ENCODE measurements at places on chromosomes 11 and 22. TPM values are rescaled to one million over a fixed set of nuclear protein-coding genes. Genes with fewer than 3 reads are reported as not detected.

The CBLIF gene
- total RNA-seq = not detected

DNA sequence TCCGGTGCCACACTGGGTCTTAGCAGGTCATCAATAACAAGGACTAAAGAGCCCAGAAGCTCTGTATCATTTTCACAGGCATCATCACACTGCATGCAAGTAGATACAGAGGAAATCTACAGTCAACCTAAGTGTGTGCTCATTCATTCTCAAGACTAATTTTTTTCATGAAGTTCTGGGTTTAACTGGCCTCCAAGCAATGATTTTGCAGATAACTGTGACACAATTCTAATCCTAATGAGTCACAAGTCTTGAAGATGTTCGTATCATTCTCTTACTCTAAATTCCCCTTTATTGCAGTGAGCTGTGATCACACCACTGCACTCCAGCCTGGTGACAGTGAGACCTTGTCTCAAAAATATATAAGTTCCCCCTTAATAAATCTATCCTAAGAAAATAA lies 2.5 kb downstream of the OR52W1 start:
- no peak for DNase-seq
- no peaks in the 10 kb centered on the region for H3K4me1 ChIP-seq
- H3K27me3 ChIP-seq = no peaks in the 10 kb centered on the region

DNA sequence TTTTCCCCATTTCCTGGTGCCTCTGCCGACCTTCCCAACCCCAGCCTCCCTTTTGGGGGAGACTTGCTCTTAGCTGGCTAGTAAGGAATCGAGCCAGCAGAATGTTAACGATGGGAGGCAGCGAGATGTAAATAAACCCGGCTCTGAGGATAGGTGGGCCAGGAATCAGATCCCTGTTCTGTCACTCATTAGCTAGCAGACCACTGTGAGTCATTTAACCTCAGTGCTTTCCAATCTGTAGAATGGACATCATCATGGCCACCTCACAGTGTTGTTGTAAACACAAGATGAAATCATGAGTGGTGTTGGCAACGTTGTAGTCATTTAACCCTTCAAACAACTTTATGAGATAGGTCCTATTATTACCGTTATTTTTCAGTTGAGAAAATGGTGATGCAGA lies 208.6 kb downstream of the KIRREL3 start:
- no peak for DNase-seq
- no peak overlapping the region for H3K27ac ChIP-seq
- no peaks in the 10 kb centered on the region for H3K4me1 ChIP-seq
- no peaks in the 10 kb centered on the region for H3K27me3 ChIP-seq
- H3K36me3 ChIP-seq = no peaks in the 10 kb centered on the region

The ANO1 gene
- 53.7 TPM for total RNA-seq

- H3K4me3 ChIP-seq = peak overlapping the region; percentile 59
- H3K36me3 ChIP-seq = no peaks in the 10 kb centered on the region
- DNase-seq = no peak
- H3K27ac ChIP-seq = no peak overlapping the region
- no peaks in the 10 kb centered on the region for H3K4me1 ChIP-seq
Observed at GRCh38 chr11:73529204-73529530, 68.7 kb downstream of the FAM168A start.

The KRTAP5-9 gene
- not detected for total RNA-seq

DNA sequence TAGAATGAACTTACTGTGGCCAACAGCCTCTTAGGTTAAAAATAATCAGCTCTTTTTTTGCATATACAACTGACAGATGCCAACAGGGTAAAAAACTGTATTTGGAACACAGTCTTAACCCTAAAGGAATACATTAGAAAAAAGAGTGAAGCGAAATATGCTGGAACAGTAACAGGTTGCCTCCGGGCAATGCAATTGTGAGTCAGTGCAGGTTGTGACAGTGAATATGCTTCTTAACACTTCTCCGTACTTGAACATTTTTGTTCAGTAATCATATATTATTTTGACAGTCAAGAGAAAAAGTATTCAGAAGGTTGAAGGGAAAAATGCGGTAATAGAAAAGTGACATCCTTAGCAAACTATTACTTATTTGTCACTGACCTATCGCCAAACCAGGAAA lies 98.5 kb downstream of the DBX1 start:
- H3K4me3 ChIP-seq = no peak overlapping the region
- DNase-seq = no peak
- H3K36me3 ChIP-seq = no peaks in the 10 kb centered on the region
- H3K27me3 ChIP-seq = no peaks in the 10 kb centered on the region

- no peak for DNase-seq
- no peaks in the 10 kb centered on the region for H3K36me3 ChIP-seq
- H3K27ac ChIP-seq = no peak overlapping the region
Observed at GRCh38 chr11:61880031-61880430, 11.3 kb downstream of the FADS3 start.

The APOL4 gene
- 41.3 TPM for total RNA-seq

GRCh38 chr22:24563246-24563645 lies 7.4 kb downstream of the SNRPD3 start:
- DNase-seq = no peak
- no peaks in the 10 kb centered on the region for H3K4me1 ChIP-seq
- no peaks in the 10 kb centered on the region for H3K36me3 ChIP-seq
- H3K27me3 ChIP-seq = no peaks in the 10 kb centered on the region
- no peak overlapping the region for H3K4me3 ChIP-seq

The CREB3L1 gene
- total RNA-seq = 2.0 TPM

GRCh38 chr11:128835741-128836430 lies 31.2 kb downstream of the KCNJ1 start:
- H3K27me3 ChIP-seq = no peaks in the 10 kb centered on the region
- H3K36me3 ChIP-seq = no peaks in the 10 kb centered on the region
- no peak overlapping the region for H3K4me3 ChIP-seq
- H3K27ac ChIP-seq = peak overlapping the region; percentile 36

The TEX12 gene
- total RNA-seq = 1.2 TPM

GRCh38 chr11:103042161-103042560 lies 49.8 kb downstream of the DCUN1D5 start:
- no peak overlapping the region for H3K4me3 ChIP-seq
- no peak overlapping the region for H3K27ac ChIP-seq
- H3K36me3 ChIP-seq = no peaks in the 10 kb centered on the region
- H3K27me3 ChIP-seq = no peaks in the 10 kb centered on the region
- no peak for DNase-seq

GRCh38 chr11:44600839-44601383 lies 35.4 kb downstream of the CD82 start:
- H3K27me3 ChIP-seq = no peaks in the 10 kb centered on the region
- H3K27ac ChIP-seq = no peak overlapping the region
- no peak overlapping the region for H3K4me3 ChIP-seq
- DNase-seq = no peak

The CTSW gene
- 1.6 TPM for total RNA-seq

The OR51B4 gene
- not detected for total RNA-seq

The ZBTB16 gene
- total RNA-seq = 236 TPM

The PHOX2A gene
- total RNA-seq = not detected

The RAG1 gene
- 1.3 TPM for total RNA-seq

GRCh38 chr11:73281796-73282660 lies 9.9 kb downstream of the P2RY6 start:
- no peak overlapping the region for H3K27ac ChIP-seq
- no peak overlapping the region for H3K4me3 ChIP-seq
- DNase-seq = no peak
- no peaks in the 10 kb centered on the region for H3K27me3 ChIP-seq
- no peaks in the 10 kb centered on the region for H3K4me1 ChIP-seq

The KIRREL3 gene
- not detected for total RNA-seq

DNA sequence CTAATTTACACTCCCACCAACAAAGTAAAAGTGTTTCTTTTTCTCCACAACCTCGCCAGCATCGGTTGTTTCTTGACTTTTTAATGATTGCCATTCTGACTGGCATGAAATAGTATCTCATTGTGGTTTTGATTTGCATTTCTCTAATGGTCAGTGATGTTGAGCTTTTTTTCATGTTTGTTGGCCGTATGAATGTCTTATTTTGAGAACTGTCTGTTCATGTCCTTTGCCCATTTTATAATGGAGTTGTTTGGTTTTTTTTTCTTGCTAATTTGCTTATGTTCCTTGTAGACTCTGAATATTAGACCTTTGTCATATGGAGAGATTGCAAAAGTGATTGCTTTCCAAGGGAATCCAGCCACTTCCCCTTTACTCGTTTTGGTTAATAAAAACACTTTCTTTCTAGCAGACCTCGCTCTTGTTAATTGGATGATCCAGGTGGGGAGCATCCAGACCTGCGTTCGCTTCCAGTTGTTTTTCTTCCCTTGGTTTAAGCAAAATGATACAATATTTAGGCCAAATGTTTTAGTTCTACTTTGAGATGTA lies 17.1 kb upstream of the APOL4 start:
- H3K36me3 ChIP-seq = no peaks in the 10 kb centered on the region
- no peaks in the 10 kb centered on the region for H3K27me3 ChIP-seq
- H3K4me1 ChIP-seq = no peaks in the 10 kb centered on the region
- H3K27ac ChIP-seq = no peak overlapping the region
- no peak overlapping the region for H3K4me3 ChIP-seq

The OR6A2 gene
- total RNA-seq = 1.2 TPM

The IGLL5 gene
- total RNA-seq = not detected

DNA sequence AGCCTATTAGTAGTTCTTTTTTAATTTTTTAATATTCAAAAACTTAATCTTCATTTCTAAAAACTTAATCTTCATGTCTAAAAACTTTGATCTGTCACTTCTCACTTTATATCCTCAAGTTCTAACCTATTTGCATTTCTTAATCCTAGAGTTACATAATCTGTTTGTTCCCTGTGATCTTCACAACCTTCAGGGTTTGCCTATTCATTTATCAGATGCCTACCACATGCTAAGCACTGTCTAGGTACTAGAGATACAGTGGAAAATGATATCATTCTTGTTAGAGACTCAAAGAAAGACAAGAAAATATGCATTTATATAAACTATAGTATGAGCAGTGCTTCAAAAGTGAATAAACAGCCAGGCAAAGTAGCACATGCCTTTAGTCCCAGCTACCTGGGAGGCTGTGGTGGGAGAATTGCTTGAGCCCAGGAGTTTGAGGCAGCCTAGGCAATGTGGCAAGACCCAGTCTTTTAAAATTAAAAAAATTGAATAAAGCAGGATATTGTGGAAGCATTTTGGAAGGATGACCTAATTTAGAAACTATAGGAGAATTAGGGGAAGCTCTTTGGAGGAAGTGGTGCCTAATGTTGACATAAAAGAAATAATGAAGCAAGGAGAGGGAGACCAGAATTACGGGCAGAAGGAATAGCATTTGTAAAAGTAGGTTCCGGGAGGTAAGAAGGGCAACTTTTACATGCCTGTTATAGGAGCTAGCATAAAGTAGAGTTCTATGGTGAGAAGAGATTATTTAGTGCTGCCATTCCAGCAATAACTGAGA lies 54.4 kb upstream of the GRK2 start:
- H3K27me3 ChIP-seq = no peaks in the 10 kb centered on the region
- H3K4me1 ChIP-seq = no peaks in the 10 kb centered on the region
- no peak overlapping the region for H3K27ac ChIP-seq
- H3K36me3 ChIP-seq = peaks cover 5% of the 10 kb centered on the region

DNA sequence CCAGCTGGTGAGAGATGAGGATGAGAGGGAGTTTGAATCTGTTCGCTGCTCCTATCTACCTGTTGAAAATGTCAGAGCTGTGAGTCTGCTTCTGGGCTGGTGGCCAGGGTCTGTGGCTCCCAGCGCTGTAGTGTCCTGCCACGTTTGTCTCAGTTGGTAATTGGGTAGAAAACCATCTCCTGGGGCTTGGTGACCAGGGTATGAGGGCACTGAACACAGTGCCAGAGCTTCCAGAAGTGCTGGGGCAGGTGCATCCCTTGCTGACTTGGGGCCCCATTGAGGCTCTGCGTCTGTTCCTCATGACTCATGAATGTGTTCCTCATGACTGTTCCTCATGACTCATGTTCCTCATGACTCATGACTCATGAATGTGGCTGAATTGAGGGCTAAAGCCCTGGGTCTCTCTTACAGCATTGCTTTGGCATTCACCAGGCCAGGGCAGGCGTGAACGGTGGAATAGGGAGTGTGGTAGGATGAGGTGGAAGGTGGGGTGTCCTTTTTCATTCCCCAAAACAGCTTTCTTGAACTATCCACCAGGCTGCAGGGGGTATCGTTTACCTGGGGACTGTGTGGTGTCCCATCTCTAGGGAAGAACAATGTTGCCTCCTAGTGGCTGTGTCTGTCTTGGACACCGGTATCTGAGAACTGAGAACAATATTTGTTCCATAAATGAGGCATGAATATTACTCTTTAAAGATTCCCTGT lies 139.5 kb downstream of the COMMD9 start:
- no peak for DNase-seq
- no peaks in the 10 kb centered on the region for H3K27me3 ChIP-seq
- peak overlapping the region; percentile 79 for H3K27ac ChIP-seq
- no peaks in the 10 kb centered on the region for H3K36me3 ChIP-seq
- peaks cover 7% of the 10 kb centered on the region for H3K4me1 ChIP-seq
- no peak overlapping the region for H3K4me3 ChIP-seq

DNA sequence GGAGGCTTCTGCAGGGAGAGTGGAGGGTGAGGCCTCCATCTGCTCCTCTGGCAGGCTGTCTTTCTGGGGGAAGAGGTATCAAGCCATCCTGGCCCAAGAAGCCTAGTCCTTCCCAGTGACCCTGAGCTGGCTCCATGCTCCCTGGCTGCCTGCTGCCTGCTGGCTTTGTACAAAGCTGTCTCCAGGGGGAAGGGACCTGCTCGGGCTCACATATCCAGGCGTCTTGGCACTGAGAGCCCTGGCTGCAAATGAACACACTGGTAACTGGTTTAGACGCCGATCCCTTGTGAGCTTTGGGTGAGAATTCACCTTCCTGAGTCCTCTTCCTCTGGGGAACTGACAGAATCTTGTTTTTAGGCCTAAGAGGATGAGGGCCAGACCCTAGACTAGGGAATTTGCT lies 210.3 kb upstream of the ZBED5 start:
- H3K27me3 ChIP-seq = no peaks in the 10 kb centered on the region
- no peak overlapping the region for H3K27ac ChIP-seq
- DNase-seq = no peak
- no peaks in the 10 kb centered on the region for H3K36me3 ChIP-seq

DNA sequence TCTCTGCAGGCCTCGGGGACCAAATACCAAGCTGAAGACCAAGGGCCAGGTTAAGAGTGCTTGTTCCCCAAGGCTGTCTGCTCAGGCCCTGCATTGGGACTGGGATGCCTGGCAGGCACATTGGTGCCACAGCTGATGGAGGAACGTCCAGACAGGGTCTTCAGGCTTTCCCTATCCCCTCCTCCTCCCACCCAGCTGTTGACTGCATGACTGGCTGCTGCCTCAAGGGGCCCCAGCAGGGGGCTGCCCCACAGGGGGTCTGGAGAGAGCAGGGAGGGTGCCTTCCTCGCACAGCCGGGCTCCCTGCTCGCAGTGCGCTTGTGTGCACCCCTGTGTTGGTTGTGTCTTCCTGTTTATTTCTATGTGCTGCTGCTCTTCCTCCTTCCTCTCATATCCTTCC lies 9.9 kb downstream of the RCOR2 start:
- no peak overlapping the region for H3K4me3 ChIP-seq
- peaks cover 28% of the 10 kb centered on the region for H3K36me3 ChIP-seq

- H3K27me3 ChIP-seq = no peaks in the 10 kb centered on the region
- no peak for DNase-seq
Observed at GRCh38 chr11:10797001-10797400, 11.7 kb downstream of the EIF4G2 start.

The P2RX6 gene
- not detected for total RNA-seq

The TMEM121B gene
- 0.48 TPM for total RNA-seq

The KCNK4 gene
- total RNA-seq = not detected

The DEUP1 gene
- total RNA-seq = not detected

GRCh38 chr11:63961608-63962412 lies 12.6 kb upstream of the COX8A start:
- H3K27ac ChIP-seq = peak overlapping the region; percentile 13
- H3K4me3 ChIP-seq = no peak overlapping the region
- no peaks in the 10 kb centered on the region for H3K36me3 ChIP-seq
- no peaks in the 10 kb centered on the region for H3K27me3 ChIP-seq
